ENCODE measurements at places on chromosomes 2 and 18.

DNA sequence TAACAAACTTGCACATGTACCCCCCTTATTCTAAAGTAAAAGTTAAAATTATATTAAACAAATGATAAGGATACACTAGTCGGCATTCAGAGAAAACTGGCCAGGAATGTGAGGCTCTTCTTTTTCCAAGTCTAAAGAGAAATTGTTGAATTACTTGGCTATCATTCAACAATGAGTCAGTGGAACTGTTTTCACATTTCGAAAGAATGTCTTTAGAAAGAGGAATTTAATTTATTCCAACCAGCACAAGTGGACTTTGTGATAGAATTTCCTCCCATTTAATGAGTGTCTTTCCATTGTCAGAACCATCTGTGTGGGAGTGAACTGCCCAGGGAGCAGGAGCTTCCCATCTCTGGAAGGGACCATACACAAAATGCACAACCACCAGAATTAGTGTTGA is 792.2 kb downstream of the EPHA4 start:
- DNase-seq = no peak

DNA sequence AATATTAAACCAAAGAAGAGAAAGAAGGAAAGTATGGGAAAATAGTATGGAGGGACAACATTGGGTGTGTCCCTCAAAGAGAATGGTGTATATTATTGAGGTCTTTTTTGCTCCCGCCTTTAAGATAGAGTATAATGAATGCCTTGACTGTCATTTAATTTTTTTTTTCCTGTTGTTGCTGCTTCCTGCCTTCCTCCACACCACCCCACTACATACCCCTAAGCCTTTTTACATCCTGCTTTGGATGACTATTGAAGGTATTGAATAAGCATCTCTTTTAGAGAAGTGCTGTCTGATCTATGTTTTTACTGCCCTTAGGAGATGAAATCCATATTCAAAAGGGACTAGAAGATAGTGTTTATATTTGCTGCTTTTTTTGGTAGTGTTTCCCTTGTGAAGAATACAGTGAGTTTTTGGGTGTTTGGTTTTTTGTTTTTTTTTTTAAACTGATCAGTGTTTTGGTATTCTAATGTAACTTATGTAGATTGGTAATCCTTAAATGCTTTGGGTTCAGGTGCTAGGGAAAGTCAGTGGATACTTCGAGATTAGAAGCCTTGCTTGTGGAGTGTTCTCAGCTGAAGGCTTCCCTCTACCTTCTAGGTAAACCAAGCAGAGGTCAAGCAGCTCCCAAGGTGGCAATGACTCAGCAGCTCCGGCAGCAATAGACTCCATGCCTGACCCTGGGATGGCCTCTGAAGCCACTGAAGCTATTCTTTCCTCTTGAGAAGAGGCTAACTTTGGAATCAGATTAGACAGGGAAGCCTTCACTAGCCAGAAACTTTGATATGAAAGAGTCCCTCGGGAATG is 5.0 kb downstream of the FZD7 start:
- no peak for DNase-seq

DNA sequence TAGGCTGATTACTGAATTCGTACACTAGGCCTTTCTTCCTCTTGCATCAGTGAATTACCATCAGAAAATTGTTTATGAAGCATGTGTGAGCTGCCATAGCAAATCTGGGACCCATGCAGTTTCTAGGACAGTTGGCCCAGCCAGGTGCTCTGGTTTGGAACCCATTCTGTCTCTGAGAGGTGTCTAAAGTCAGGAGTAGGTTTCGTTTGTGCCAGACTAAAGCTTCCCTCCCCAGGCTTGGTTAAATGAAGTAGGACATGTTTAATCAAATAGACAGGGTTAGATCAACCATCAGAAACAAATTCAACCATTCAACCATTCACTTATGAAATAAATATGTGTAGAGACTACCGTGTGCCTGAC is 176.9 kb downstream of the ALPK2 start:
- DNase-seq = no peak

DNA sequence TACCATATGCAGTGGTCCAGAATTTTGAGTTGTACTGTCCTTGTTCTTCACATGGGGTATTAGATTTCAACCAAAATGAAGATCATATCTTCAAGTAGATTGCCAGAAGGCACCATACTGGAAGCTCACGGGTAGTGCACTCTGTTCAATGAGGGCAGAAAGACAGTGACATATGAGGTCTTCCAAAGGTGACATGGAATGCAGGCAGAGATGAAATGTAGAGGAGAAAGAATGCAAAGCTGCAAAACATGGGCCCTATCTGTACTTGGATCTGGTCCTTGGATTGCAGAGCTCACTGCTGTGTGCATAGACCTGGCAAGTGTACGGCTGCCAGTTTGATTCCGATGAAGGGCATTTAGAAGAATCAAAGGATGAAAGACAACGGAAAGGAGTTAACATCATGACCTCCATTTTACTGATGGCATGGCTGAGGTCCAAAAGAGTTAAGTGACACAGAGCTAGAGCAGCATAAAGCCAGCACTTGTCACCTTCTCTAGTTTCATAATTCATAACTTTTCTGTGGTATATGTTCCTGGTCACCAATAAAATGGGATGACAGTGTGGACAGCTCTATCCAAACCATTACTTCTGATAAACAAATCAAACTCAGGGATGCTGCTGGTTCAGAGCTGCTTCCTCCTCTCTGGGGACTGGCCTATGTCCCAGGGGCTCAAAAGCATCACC is 64.7 kb downstream of the BCL2 start:
- no peak for DNase-seq

DNA sequence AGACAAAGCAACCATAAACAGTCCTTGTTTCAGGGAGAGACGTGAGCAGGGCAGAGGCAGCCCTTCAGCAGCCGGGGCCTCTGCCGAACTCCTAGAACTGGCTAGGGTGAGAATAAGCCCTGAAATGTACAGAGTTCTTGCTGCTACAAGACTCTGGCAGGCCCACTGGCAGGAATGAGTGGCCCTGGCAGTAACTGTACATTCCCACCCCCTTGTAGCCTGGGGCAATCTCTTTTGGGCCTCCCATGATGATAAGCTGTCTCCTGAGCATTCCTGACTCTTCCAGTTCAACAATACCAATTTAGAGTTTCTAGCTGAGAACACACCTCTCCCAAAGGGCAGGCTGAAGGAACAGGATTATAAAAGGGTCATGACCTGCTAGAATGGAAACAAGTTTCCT is 54.3 kb downstream of the HAUS1 start:
- no peak for DNase-seq

GRCh38 chr18:44786257-44786656 is 105.6 kb downstream of the SETBP1 start:
- DNase-seq = no peak

DNA sequence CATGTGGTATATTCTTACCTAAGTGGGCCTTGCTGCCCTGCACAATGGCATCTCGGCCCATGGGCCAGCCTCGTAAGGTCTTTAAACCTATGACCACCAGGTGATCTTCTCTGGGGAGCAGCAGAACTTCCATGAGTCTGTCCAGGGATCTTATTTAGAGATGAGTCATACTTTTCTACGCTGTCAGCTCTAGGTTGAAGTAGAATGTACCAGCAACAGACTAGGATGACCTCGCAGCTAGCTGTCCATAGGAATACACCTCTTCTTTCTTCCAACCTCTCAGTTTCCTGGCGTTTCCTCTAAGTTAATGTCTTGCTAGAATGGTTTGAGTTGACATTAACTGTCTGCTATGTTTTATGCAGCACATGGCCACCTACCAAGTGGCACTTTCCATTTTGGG is 15.6 kb upstream of the CXCR4 start:
- DNase-seq = no peak

DNA sequence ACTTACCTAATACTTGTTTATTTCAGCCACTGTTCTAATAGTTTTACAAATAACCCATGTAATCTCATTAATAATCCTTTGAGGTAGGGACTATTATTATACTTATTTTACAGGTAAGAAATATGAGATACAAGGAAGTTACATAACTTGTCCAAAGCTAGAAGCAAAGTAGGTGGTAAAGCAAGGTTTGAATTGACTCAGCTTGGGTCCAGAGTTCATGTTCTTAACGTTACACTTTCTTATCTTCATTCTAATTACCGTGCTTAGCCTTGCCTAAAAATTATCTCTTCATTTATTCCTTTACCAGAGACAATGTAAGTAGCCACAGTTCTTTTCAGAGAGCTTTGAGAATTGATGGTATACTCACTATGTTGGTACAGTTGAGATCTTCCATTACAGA is 743.6 kb downstream of the KCNJ3 start:
- no peak for DNase-seq

- DNase-seq = peak; percentile 54
These were observed 2.2 kb downstream of the ST3GAL5 start for GRCh38 chr2:85886590-85886989.

DNA sequence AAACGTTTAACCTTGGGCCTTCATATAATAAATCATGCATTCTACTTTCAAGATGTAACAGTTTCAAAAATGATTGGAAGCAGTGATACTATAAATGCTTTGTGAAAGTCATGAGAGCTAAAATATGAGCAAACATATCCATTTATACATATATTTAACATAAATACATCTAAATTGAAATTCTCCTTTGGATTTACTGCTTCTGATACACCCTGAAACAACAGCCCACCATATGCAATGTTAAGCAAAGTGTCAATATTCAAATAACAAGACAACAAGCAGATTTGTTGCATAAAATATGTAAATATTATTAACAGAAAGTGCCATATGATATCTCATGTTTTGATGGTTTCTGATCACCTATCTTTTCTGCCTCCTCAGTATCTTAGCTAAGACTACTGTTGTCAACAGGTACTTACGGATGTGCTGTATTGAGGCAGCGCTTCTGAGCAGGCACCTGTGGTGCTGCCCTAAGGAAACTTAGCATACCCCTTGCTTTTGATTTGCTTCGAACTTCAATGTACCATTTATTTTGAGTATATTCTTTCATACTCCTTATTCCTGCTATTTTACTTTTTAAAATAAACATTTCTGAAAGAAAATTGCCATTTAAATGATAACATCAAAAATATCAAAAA is 6.1 kb downstream of the FIGN start:
- no peak for DNase-seq

DNA sequence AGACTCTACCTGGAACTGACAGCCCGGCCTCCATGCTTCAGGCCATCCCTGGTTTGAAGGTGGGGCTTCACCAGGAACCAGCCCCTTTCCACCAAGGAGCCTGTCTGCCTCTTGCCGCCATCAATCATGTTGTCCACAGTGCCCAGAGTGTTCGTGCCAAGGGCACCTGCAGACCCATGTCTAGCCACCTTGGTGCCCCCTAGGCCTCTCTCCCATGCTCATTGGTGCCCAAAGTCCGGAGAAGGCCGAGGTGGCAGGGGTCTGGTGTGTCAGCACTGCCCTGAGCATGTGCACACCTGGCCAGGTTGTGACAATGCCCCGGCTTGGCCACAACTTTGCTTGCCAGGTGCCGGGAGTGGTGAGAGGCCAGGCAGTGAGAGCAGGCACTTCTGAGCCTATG is 114.8 kb downstream of the COPS8 start:
- no peak for DNase-seq

Measured in activated T-cell treated with anti-CD3 and anti-CD28 coated beads for 48 hours (primary cell).